ENCODE measurements at places on chromosomes 7 and 10.
A peak's percentile ranks its signal among the peaks of the same experiment; 100 is the strongest.

- peak; percentile 52 for DNase-seq
Measured at GRCh38 chr7:55280031-55280454, 85.1 kb upstream of the LANCL2 start.

DNA sequence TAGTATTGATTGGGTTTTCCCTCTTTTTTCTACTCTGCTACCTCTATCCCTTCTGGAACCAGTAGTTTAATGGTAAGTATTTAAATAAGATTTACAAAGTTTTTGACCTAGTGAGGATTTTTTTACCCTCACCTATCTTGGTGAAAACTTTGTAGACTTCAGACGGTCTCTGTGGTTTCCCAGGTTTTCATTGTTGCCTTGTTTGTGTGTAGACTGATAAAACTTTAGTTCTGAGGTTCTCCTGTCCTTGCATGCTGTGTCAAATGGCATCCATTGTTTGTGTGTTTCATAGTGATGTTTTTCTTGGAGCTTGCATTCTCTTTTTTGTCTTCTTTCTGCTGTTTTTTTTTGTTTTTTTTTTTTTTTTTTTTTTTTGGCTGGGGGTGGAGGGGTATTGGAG, 22.6 kb downstream of the ZNRF2 start:
- DNase-seq, result no peak

DNA sequence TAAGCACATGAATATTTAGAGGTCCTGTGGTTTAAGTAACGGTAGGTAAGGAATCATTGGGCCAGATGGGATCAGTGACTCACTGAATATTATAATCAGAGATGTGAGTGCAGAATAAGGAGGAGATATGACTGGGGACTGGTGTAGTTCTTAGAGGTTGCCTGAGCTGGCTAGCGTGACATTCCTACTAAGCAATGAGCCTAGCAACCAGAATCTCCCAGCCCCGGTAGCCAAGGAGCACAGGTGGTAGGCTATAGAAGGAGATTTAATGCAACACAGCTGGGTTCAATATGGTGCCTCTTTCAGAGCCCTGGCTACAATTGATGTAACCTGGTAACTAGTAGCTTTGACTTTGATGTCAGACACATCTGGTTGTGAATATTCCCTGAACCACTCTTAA, 641.6 kb downstream of the AUTS2 start:
- no peak for DNase-seq

DNA sequence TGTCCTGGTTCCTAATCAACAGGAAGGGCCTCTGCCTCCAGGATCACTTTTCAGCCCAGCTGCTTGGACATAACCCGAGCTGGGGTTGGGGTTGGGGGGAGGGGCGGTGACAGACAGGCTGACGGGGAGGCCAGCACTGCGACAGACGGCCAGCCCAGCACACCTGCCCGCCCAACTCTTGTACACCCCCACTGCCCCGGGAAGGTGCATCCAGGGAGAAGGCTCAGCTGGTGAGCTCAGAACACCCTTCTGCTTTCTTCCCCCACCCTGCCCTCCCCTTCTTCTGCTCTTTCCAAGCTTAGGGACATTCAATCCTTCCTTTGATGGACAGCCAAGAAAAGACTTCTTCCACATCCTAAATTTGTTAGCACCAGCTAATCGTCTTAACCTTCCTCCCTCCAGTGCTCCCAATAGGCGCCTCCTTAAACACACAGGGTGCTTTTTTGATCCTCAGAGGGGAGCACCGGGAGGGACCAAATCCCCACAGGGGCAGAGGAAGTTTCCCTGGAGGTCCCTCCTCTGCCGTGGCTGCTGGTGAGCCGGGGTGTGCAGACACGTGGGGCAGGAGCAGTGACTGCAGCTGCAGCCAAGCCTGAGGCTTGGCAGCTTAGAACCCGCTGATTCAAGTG, 44.7 kb downstream of the COL13A1 start:
- DNase-seq, result no peak

- no peak for DNase-seq
Measured at GRCh38 chr10:77919713-77920108, 6.8 kb downstream of the DLG5 start.

GRCh38 chr7:104972500-104972899, 41.5 kb upstream of the KMT2E start:
- DNase-seq, result no peak

DNA sequence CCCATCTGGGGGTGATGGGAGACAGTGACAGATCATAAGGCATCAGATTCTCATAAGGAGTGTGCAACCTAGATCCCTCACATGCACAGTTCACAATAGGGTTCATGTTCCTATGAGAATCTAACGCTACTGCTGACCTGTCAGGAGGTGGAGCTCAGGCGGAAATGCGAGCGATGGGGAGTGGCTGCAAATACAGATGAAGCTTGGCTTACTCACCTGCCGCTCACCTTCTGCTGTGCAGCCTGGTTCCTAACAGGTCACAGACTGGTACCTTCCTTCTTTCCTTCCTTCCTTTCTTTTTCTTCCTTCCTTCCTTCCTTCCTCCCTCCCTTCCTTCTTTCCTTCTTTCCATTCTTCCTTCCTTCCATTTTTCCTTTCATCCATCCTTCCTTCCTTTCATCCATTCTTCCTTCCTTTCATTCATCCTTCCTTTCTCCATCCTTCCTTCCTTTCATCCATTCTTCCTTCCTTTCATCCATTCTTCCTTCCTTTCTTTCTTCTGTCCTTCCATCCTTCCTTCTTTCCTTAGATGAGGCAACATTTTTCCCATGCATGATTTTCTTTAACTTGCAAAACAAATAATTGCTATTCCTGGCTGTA, 370.0 kb upstream of the AUTS2 start:
- DNase-seq, result no peak

DNA sequence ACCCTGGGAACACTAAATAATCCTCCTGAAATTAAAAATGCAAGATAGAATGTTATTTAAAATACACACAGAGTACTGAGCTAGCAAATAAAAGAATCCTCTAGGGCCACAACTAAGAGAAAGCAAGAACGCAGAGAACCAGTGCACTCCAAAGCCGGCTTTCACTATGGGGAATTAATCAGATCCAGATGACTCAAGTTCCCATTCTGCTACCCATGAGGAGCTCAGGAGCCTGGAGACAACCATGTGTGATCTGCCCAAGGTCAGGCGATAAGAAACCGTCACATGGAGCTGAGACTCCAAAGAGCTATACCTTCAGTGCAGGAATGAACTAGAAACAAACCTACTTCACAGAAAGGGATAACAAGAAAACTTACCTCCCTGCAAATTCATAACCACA, 19.5 kb upstream of the CYREN start:
- no peak for DNase-seq

DNA sequence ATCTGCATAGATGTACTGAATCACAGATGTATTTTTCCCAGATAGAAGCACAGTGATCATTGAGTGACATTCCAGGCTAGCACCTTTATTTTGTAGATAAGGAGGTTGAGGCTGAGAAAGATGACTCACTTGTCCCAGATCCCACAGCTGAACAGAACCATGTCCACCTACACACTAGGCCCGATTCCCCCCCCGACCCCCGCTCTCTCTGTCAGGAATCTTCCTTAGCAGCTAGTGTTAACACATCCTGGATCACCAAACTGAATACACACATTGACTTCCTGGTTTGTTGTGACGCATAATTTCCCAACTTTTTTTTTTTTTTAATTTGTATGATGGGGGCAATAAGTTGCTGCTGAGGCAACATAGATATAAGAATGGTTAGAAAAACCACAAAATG, 5.2 kb downstream of the SFMBT2 start:
- no peak for DNase-seq

DNA sequence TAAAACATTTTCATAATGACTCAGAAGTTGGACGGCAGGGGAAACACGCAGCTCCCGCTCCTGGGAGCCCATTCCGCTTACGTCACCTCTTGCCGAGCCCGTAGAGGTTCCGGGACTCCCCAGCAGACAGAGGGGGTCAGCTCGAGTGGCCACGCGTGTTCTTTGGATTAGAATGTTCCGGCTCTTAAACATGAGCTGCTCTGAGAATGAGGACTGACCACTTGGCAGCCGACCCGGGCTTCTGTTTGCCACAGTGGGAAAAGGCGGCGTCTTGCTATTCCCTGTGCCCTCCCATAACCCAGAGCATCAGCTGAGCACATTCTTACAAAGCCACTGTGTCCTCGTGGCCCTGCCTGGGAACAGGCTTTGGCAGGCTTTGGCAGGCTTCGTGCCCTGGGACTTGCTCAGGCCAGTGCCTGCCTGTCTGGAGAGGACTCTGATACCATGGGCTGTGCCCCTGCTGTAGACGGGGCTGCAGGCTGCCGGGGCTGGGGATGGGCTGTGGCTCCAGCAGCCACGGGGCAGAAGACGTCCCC, 40.1 kb downstream of the PFKP start:
- no peak for DNase-seq

DNA sequence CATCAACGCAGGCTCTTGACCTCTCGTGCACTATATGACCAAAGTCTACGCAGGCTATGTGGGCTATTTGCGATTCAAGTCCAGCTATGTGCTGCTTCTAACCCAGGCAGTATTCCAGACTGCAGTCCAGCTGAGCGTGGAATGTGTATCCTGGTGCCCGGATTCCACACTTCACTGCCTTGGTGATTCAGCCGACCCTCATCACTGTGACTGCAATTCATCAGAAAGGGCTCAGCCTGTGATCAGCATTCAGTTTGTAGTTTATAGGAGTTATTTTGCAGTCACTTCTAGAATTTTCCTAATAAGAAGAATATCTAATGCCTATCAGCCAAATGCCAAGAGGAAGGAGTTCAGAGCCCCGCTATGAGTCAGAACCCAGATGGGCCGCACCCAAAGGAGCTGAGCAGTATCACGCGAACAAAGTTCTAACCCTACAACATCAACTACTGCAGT, 119.8 kb upstream of the LANCL2 start:
- DNase-seq, result no peak

DNA sequence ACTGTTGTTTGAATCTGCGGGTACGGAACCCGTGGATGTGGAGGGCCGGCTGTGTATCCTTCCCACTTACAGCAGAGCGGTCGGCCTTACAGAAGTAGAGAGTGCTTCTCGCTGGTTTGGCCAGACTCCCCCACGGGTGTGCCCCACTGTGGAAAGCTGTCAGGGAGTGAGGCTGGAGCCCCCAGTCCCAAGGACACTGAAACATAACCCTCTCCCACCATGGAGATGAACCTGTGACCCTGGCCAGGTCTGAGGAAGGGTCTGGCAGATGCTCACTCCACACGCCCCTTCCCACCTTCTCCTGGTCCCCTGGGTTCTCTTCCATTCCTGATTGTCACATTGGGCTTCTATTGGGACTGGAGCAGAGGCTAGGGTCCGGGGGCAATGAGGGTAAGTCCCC, 39.6 kb downstream of the TSPAN15 start:
- DNase-seq, result no peak

DNA sequence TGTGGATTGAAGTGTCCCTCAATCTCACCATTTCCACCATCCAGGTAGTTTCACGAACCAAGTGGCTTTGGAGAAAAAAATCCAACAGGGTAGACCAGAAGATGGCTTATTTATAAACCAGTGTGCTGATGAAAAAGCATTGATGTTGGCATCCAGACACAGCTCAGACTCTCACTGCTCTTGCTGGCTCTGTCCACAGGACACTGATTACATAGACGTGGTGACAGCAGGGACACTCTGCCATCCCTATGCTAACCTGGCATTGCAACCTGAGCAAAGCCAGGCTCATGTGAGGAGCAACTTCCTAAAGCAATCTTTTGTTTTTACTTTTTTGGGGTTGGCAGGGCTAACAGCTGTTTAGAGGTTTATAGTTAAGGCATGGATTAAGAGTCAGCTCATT, 130.6 kb upstream of the SVIL start:
- DNase-seq, result no peak

- no peak for DNase-seq
Measured at GRCh38 chr10:92567952-92568600, 5.8 kb downstream of the IDE start.

- no peak for DNase-seq
Measured at GRCh38 chr7:112010109-112010508, 196.1 kb downstream of the DOCK4 start.

GRCh38 chr10:43870968-43871439, 222.3 kb upstream of the ZNF32 start:
- no peak for DNase-seq

- DNase-seq, result no peak
Measured at GRCh38 chr7:46197785-46198540, 276.9 kb upstream of the IGFBP3 start.

- no peak for DNase-seq
Measured at GRCh38 chr10:29811751-29812427, 177.1 kb upstream of the SVIL start.

GRCh38 chr10:132257271-132257670, 50.5 kb downstream of the STK32C start:
- no peak for DNase-seq

DNA sequence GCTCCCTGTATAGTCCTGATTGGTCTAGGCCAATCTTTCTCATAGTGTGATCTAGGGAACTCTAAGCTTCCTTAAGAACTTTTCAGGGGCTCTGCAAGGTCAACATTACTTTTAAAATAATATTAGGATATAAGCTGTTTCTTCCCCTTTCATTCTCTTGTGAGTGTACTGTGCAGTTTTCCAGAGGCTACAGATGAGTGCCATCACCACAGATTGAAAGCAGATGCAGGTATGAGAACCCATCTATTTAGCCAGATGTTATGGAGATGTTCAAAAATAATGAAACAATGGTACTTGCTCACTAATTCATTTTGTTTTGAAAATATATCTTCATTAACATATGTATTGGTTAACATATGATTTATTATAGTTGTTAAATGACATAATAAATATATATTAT, 169.2 kb upstream of the SEMA3A start:
- DNase-seq, result no peak

DNA sequence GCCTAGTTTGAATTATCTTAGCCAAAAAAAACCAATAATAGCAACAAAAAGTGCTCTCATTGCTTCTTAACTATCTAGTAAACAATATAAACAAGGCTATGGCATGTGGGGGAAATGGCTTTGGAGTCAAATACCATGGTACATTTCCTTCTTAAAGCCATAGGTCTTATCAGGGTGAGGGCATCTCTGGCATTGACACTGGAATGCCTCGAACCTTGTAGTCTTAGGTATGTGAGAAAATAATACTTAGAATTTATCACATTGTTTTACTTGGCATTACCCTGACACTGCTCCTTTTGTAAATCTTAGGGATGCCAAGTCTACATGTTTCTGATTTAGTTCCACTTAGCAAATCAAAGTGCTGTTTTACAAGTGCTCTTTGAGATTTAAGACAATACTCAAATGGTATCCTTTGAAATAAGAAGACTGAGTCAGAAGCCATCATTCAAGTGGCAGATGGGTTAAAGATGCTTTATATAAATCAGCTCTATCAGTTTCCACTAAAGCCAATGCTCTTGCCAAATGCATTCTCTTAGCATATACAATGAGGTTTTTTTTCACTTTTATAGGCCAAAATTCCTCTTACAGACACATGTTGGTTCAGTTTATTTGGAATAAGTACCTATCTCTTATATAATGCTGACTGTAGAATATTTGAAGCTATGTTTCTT, 155.2 kb downstream of the HPSE2 start:
- DNase-seq, result no peak

GRCh38 chr10:13349463-13350274, 1.6 kb upstream of the SEPHS1 start:
- no peak for DNase-seq

DNA sequence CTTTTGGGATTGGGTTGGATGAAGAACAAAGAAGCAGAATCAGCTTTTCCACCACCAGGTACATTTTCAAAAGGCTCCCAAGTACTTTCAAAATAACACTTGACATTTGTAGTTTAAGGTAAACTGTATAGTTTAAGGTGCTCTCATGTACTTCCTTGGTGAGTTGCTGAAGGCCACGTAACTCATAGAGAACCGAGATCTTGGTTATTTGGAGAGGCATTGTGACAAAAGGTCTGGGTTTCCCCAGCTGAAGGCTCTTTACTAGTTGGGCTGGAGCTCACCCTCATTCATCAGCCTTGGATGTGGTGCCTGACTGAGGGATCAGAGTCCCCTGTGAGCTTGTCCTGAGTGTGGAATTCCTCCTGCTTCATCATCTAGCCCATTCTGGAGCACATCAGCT, 191.8 kb downstream of the TMEM178B start:
- DNase-seq, result no peak

Measured in effector CD4-positive, alpha-beta T cell (primary cell).